Muscle of leg (tissue), 16 donors: ENCODE measurements at places on chromosomes 3 and 15. TPM values are rescaled to one million over a fixed set of nuclear protein-coding genes. Genes with fewer than 3 reads are reported as not detected.

REC114 gene
- not detected for total RNA-seq

DNA sequence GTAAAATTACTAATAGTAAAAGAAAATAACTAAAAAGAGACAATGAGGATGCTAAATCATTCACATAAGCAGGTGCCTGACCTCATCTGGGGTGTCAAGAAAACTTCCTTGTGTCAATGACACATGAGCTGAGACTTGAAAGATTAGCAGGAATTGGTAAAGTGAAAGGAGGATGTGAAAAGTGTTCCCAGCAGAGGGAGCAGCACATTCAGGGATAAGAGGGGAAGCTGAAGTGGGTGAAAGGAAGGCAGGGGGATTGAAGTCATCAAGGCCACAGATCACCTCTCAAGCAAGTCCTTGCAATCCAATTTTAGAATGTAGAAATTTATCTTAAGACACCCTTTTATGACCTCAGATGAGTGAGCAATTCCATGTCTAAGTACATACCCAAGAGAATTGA is 60.2 kb upstream of the ACP3 start:
- no peak overlapping the region for H3K27ac ChIP-seq
- H3K36me3 ChIP-seq: no peaks in the 10 kb centered on the region
- DNase-seq: peak; percentile 32
- no peaks in the 10 kb centered on the region for H3K4me1 ChIP-seq

- no peak overlapping the region for H3K4me3 ChIP-seq
- peaks cover 64% of the 10 kb centered on the region for H3K4me1 ChIP-seq
- H3K36me3 ChIP-seq: no peaks in the 10 kb centered on the region
- peak overlapping the region; percentile 86 for H3K27ac ChIP-seq
- peaks cover 3% of the 10 kb centered on the region for H3K27me3 ChIP-seq
Measured at GRCh38 chr15:77541421-77542181, 91.1 kb downstream of the LINGO1 start.

NOX5 gene
- total RNA-seq: 0.09 TPM

DNA sequence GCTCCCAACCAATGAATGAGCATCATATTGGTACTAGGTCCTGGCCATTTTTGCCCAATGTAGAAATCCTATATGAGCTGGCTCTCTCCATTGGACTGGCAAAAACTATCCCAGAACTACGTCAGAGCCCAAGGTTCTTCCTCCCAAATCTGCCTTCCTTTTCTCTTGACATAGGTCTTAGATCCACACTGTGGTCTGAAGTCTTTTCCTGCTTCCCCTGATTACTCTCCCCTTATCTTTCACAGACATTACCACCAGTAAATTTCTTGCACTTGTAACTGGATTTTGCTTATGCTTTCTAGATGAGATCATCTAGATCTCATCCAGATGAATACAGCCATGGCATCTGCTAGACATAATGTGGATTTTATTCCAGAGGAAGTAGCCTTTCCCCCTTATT is 141.2 kb upstream of the GADL1 start:
- no peaks in the 10 kb centered on the region for H3K4me1 ChIP-seq
- no peaks in the 10 kb centered on the region for H3K27me3 ChIP-seq
- H3K4me3 ChIP-seq: no peak overlapping the region
- H3K27ac ChIP-seq: no peak overlapping the region
- no peaks in the 10 kb centered on the region for H3K36me3 ChIP-seq

DNA sequence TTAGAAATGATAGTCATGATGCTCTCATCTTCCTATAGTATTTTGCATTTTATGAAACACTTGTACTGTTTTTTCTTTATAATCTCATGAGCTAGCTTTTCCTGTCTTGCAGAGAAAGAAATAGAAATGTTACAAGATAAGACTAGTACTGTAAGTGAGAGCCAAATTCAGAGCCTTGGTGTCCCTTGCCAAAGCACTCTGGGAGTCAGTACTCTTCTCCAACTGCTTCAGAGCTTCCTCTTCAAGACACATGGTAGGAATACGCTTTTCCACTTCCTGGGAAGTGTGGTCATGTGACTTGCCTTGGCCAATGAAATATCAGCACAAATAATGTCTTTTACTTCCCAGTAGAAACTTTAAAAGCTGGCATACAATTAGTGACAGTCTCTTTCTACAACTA is 112.4 kb downstream of the SEMA6D start:
- no peak overlapping the region for H3K27ac ChIP-seq
- H3K27me3 ChIP-seq: no peaks in the 10 kb centered on the region

GRCh38 chr15:81372575-81372974 is 1.4 kb downstream of the TMC3 start:
- no peak overlapping the region for H3K27ac ChIP-seq
- no peaks in the 10 kb centered on the region for H3K36me3 ChIP-seq
- peaks cover 4% of the 10 kb centered on the region for H3K27me3 ChIP-seq
- DNase-seq: no peak
- no peaks in the 10 kb centered on the region for H3K4me1 ChIP-seq
- no peak overlapping the region for H3K4me3 ChIP-seq
